Stimulated activated CD4-positive, alpha-beta T cell treated with anti-CD3 and anti-CD28 coated beads, Interleukin-2, amount 100 ng/mL, for 24 hours (primary cell): ENCODE measurements at places on chromosomes 6 and 20.

- DNase-seq = peak; percentile 17
These were observed 32.0 kb upstream of the TMEM217 start for GRCh38 chr6:37289931-37290330.

GRCh38 chr6:130617658-130618057 is 209.5 kb upstream of the SMLR1 start:
- DNase-seq = no peak

- DNase-seq = no peak
These were observed 16.5 kb upstream of the MLIP start for GRCh38 chr6:54094786-54095185.

GRCh38 chr6:43728586-43728985 is 41.0 kb upstream of the MRPS18A start:
- no peak for DNase-seq

GRCh38 chr6:99184696-99185095 is 164.8 kb downstream of the FAXC start:
- no peak for DNase-seq

DNA sequence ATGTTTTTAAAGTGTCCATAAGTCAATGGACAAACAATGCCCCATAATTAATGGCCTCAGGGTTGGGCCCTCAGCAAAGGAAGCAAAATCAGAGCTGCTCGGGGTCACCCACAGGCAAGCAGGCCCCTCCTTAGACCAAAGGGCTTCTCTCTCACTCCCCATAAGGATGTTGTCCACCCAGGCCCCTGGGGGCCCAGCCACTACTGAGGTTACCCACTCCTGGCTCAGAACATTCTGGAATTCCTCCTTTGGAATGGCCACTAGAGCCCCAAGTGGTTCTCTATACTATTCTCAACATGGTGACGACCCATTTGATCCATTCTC is 50.9 kb downstream of the BANF2 start:
- no peak for DNase-seq

DNA sequence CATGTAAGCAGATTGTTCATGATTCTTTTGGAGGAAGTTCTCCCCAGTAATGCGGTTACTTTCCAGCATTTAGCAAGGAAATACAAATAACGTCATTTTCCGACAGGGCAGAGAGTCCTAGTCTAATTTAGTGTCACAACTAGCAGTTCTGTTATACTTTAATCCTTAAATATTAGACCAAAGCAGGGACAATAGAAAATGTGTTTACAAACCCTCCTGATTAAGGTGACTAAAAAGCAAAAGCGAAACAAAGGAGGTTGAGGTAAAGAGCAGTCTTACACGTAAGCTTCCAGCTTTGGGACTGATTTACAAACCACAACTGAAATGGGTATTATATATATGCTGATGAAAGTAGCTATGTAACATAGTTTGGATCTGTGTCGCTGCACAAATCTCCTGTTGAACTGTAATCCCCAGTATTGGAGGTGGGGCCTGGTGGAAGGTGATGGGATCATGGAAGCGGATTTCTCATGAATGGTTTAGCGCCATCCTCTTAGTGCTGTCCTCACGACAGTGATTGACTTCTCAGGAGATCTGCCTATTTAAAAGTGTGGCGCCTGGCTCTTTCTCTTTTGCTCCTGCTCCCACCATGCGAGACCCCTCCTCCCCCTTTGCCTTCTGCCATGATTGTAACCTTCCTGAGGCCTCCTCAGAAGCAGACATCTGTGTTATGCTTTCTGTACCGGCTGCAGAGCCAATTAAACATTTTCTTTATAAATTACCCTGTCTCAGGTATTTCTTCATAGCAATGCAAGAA is 81.9 kb downstream of the PLCB1 start:
- DNase-seq = no peak

DNA sequence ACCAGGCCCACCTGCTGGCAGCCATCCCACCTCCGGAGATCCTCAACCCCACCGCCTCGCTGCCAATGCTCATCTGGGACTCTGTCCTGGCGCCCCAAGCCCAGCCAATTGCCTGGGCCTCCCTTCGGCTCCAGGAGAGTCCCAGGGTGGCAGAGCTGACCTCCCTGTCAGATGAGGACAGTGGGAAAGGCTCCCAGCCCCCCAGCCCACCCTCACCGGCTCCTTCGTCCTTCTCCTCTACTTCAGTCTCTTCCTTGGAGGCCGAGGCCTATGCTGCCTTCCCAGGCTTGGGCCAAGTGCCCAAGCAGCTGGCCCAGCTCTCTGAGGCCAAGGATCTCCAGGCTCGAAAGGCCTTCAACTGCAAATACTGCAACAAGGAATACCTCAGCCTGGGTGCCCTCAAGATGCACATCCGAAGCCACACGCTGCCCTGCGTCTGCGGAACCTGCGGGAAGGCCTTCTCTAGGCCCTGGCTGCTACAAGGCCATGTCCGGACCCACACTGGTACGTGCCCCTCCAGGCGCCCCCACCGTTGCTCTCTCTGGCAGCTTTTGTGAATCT is 1.1 kb downstream of the SNAI1 start:
- no peak for DNase-seq

- no peak for DNase-seq
These were observed 284.8 kb downstream of the PTPRK start for GRCh38 chr6:128235556-128235955.

DNA sequence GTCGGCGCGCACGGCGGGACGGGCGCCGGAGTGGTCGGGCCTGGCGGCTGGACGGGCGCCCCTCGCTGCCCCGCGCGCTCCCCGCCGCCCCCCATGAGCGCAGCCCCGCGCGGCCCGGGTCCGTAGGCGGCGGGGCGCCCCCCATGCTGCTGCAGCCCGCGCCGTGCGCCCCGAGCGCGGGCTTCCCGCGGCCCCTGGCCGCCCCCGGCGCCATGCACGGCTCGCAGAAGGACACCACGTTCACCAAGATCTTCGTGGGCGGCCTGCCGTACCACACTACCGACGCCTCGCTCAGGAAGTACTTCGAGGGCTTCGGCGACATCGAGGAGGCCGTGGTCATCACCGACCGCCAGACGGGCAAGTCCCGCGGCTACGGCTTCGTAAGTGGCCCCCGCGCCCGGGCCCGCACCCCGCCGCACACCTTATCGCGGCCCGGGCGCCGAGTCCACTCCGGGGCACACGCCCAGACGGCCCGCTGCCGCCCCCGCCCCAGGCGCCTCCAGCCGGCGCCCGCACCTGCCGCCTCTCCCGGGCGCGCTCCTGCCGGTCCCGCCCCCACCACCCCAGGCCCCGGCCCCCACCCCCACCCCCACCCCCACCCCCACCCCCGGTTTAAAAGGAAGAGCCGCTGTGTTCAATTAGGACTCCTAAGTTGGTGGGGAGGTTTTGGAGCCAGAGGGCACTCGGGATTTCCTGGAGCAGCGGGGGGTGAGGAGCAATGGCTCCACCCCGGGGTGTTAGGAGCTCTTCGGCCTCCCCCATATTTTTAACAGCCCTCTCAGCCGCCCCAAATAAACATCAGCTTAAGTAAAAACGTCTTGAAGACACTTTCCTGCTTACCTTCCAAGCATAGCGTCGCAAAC is 474 bp downstream of the RBM38 start:
- peak; percentile 49 for DNase-seq

- no peak for DNase-seq
These were observed 59.9 kb downstream of the COL12A1 start for GRCh38 chr6:75145976-75146375.

DNA sequence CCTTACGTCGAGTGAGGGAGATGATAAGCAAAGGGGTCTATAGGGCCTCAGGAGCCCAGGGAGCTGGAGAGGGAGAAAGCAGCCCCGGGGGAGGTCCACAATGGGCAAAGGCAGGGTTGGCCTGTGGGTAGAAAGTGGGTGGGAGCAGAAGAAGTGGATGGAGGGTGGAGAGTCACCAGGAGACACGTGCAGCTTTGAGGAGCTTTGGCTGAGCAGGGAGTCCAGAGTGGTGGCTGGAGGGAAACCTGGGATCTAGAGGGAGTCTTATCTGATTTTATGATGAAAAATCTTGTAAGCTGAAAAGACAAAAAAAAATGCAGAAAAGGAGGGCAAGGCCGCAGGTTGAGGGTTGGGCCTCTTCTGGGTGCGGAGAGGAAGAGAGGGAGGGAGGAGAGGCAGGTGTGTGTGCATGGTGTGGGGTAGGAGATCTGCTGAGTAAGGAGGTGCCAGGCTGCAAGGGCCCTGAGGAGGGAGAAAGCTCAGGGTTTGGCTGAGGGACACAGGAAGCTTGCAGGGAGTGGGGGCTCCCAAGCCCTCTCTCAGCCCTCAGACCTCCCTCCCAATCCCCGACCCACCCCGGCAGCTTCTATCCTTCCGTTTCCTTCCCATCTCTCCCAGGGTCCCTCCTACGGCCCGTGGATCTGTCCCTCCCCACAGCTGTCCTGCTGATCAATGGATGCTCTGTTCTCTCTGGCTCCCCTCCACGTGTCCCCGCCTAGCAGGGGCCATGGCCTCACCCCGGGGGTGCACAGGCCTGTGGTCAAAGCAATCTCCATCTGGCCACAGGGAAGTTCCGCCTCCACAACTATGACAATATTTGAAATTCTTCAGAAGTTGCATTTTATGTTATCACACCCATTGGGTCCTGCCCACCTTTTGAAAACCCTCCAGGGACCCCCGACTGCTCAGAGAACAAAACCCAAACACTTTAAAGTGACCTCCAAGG is 17.1 kb upstream of the BPI start:
- no peak for DNase-seq

DNA sequence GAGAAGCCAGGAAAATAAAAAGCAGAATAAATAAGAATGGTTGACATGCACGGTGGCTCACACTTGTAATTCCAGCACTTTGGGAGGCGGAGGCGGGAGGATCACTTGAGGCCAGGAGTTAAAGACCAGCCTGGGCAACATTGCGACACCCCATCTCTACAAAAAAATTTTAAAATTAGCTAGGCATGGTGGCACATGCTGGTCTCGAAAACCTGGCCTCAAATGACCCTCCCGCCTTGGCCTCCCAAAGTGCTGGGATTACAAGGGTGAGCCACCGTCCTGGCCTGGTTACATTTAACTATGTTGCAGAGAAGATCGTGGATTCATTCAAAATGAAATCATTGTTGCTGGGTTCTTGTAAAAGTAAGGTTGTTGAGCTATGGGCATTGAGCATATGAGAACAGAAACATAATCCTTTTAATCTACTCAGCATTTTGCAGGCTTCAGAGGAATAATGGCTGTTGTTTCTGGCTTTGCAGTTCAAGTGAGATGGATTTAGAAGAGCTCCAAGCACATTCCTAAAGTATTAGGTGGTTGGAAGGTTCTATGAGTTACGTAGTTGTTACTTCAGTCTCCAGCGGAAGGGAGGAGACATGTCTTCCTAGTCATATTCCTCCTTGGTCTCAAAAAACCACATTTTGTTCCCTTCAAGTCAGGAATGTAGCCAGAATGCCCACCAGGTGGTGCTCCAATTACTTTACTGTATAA is 45.6 kb upstream of the RAB23 start:
- DNase-seq = peak; percentile 46

DNA sequence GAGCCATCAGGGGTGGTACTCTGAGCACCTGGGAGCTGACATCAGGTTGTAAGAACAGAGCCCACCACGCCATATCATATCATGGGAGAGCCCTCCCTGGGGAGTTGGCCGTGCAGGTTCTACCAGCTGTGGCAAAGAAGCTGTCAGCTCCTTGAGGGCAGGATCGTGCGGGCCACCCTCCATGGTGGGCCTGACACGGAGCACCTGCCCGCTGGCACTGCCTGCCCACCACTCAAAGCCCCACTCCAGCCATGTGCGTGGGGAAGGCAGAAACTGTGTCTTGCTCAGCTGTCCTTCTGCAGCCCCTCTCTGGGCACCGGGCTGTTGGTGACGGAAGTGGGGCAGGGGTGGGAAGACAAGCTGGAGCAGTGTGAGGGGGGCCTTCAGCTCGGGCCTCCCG is 14.3 kb downstream of the PRPH2 start:
- no peak for DNase-seq

GRCh38 chr6:35294308-35294945 is 3.2 kb upstream of the DEF6 start:
- DNase-seq = peak; percentile 61

DNA sequence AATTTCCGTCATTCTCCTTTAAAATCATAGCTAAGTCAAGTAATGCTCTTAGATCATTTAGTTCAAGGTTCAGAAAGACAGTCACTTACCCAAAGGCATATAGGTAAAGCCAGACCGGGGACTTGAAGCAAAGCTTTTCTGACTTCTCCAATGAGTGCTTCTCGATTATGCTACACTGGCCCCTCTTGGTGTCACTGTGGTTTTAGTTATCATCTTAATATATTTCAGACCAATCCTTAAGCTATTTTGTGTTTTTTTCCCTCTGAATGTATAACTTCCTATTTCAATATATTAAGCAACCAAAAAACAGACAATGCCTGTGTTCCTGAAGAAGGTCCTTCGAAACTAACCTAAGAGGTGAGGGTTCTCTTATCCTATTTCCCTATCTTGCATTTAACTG is 3.9 kb downstream of the PRDM1 start:
- DNase-seq = no peak

- DNase-seq = no peak
These were observed 24.4 kb downstream of the GCM1 start for GRCh38 chr6:53124131-53124800.

DNA sequence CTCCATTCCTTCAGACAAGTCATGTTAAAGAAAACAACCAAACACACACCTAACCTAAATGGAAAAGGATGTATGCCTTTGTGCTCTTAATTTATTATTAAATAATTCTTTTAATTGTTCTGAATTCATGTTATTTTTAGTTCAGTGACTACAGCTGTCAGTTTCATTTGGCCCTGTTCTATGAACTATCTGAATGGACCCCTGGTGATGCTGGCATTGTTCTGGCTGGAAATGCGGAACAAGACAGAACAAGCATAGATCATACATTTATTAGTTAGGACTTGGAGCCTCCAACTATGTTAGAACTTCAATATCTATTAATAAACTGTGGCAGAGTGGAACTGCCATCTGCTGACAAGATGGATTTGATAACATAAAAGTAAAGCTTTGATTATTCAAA is 5.7 kb downstream of the MAP3K7 start:
- no peak for DNase-seq

- peak; percentile 38 for DNase-seq
These were observed 7.9 kb downstream of the EXOC2 start for GRCh38 chr6:684831-685636.

DNA sequence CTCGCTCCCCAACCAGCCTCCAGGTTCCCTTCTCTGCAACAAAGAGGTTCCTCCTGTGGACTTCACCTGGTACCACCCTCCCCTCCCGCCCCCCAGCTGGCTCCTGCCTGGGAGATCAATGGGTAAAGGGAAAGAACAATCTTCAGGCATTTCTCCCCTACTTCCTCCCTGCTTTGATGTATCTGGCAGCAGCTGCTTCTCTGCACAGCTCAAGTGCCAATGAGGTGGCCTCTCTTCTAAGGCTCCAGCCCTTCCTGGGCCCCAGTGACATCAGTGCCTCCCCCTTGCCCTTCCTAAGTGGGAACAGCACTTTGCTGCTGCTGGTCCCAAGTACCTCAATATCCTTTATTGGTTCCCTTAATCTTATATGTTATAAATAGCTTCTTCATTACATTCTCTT is 23.5 kb downstream of the MOCS1 start:
- no peak for DNase-seq
